Stimulated activated CD4-positive, alpha-beta T cell treated with anti-CD3 and anti-CD28 coated beads, TNF-alpha, amount 100 ng/mL, for 4 hours (primary cell): ENCODE measurements at places on chromosomes 12 and 14.

GRCh38 chr12:54024127-54024526, 4.1 kb upstream of the HOXC6 start:
- DNase-seq: no peak

DNA sequence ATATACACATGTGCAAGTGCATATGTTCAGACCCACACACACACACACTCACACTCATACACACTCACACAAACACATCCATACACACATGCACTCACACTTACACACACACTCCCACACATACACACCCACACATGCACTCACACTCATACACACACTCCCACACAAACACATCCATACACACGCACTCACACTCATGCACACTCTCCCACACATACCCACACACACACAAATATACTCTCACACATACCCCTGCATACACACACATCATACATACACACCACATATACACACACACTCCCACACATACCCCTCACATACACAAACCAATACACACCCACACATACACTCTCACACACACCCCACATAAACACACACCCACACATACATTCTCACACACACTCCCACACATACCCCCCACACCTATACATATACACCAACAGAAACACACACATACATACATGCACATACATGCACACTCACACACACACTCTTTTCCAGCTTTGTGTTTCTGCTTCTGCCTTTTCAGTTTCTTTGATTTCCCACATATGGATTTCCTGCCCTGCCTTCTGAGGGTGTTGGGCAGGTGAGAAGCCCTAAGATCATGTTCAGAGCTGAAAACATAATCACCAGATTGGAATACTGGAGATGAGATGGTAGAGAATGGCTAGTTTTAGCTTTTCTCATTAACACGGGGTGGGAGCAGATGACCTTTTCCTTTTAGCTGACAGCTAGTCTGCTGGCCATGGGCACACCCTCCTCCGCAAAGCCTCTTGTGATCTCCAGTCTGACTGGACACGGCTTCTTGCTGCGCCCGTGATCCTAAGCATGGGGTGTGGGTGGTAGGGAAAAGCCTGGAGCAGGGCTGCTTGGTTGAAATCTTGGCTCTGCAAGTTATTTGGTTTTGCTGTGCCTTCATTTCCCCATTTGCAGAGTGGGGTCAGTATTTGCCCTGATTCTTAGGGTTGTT, 214.0 kb downstream of the CHST11 start:
- no peak for DNase-seq

DNA sequence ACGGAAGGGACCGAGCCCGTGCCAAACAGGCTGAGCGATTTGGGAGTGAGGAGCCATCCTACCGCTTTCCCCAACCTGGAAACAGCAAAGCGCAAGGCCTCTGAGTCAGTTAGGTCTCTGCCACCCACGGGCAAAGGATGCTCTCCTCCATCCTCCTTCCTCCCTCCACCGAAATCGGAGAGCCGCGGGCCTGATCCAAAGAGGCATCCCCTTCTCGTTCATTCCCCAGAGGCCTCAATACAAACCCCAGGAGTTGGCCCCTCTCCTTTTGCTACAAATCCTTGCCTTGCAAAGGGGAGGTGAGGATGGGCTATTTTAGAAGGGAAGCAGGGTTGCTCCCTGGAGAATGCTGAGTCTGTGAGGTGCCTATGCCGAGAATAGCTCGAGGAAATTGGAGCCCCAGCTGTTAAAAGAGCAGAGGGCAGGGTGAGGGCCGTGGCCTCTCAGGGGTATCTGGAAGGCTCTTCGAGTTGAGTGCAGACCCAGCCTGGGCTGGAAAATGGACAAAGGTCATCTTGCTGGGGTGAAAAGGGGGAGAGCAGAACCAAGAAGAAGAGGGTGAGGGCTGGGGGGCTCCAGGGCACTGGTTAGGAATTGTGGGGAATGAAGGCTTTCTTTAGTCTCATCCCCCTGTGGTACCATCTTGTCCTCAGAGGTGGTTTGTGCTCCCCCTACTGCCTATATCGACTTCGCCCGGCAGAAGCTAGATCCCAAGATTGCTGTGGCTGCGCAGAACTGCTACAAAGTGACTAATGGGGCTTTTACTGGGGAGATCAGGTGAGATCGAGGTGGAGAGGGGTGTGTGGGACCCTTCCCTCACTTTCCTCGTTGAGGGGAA, 1.1 kb downstream of the TPI1 start:
- no peak for DNase-seq

DNA sequence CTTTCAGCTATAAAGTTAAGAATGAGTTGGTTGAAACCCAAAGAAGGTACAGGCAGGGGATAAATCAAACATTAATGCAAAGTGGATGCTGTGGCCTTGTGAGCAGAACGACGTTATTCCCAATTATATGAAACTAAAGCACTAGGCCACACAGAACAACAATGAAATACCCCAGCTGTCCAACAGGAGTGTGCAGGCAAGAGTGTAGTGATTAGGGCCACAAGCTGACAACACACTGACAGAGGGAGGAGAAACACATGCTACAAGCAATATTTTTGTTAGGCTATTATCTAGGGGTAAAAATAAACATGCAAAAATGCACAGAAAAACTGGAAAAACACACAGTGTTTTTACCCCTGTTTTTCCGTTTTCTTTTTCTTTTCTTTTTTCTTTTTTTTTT, 15.0 kb downstream of the MAP3K9 start:
- DNase-seq: no peak

DNA sequence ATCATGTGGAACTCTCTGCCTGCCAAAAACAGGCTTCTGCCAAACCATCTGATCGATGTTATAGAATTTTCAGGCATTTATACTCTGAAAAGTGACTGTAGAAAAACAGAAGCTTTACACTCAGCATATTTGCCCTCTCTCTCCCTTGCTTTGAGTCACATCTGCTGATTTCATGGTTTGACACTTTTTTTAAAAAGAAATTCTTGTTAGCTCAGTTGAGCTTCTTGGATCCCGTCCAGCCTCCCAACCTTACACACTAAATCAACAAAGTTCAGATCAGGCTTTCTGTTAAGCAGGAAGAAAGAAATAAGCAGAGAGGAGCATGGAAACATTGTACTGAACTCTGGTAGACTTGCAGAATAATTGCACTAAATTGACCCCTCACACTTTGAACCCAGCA, 193.6 kb upstream of the SEL1L start:
- DNase-seq: no peak

DNA sequence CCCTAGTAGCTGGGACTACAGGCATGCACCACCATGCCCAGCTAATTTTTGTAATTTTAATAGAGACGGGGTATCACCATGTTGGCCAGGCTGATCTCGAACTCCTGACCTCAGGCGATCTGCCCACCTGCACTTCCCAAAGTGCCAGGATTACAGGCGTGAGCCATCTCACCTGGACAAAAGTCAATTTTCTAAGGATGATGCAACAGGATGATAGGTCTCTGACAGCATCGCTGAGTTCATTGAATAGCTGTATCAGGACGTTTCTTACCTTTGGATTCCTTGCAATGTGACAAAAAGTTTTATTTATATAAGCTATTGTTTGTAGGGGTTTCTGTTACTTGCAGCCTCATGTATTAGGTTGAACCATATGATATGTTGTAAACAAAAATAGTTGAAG, 55.5 kb upstream of the PCED1B start:
- no peak for DNase-seq

DNA sequence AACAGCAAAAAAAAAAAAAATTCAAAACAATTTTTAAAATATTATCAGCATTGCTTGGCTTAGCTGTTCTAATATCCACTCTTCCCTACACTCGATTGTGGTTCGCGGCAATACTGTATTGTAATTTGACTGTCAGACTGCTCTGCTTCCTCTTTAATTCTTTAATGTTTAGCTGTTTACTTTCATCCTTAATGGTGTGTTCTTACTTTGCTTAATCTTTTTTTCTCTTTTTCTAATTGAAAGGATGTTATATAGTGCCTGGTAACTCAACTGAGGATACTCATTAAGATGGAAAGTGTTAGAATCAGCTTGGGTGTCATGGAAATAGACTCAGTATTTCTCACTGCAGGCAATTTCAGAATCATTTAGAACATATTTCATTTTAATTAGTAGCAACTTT, 2.0 kb downstream of the ANO4 start:
- DNase-seq: no peak

DNA sequence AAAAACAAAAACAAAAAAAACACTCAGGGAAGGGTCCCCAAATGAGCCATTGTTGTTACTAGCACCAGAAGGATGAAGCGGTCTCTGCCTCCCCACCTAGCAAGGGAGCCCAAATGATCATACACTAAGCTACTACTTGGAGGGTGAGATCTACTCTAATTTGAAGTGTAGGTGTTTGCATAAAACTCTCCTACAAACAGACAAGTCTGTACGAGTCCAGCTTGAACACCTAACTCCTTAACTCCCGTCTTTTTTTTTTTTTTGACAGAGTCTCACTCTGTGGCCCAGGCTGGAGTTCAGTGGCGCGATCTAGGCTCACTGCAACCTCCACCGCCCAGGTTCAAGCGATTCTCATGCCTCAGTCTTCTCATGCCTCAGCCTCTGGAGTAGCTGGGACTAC, 132.6 kb downstream of the PPM1H start:
- no peak for DNase-seq
